ENCODE measurements at places on chromosomes 6 and 20.

DNA sequence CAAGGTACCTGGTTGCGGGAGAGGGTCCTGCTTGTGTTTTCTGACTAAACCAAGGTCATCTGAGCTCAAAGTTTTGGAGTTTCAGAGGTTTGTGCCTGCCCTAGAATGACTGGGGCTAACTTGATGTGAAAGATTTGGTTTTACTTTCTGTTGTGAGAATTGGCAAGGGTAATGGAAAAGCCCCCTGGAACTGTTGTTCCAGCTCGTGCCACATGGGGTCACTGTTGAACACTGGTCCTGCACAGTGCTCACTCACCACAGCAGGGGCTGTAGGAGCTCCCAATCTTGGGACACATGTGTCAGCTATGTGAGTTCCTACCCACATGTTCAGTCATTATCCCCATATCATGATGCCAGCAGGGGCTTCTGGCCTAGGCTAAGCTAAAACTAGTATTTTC lies 6.5 kb downstream of the TGM6 start:
- peak; percentile 34 for DNase-seq

GRCh38 chr6:155958550-155958949 lies 502.9 kb upstream of the NOX3 start:
- no peak for DNase-seq

DNA sequence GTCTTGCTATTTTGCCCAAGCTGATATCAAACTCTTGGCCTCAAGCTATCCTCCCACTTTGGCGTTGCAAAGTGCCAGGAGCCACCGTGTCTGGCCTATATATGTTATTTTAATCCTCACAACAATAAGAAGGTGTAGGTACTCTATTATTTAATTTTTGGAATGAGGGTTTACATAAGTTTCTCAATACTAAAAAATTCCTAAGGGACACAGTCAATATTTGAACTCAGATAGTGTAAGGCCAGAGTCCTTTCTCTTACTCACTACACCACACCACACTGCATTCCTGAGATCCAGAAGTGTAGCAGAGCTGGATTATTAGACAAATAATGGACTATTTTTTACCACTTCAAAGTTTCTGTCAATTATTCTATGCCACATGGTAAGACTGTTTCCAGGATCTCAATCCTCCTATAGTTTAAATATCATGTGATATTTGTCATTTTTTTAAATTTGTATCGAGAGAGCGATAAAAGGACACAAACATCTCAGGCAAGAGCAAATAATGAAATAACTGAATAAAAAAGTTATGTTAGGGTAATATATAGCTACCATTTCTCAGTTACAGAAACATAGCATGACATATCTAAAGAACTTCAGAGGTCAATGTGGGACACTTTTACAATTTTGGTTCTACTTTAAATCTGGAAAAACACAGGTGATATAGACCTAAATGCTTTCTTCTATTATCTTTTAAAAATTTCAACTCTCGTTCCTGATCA lies 162.2 kb upstream of the THEMIS start:
- peak; percentile 29 for DNase-seq

- no peak for DNase-seq
Measured at GRCh38 chr20:39433466-39433865, 471.3 kb downstream of the DHX35 start.

- DNase-seq = no peak
Measured at GRCh38 chr6:11368760-11369159, 136.3 kb upstream of the NEDD9 start.

DNA sequence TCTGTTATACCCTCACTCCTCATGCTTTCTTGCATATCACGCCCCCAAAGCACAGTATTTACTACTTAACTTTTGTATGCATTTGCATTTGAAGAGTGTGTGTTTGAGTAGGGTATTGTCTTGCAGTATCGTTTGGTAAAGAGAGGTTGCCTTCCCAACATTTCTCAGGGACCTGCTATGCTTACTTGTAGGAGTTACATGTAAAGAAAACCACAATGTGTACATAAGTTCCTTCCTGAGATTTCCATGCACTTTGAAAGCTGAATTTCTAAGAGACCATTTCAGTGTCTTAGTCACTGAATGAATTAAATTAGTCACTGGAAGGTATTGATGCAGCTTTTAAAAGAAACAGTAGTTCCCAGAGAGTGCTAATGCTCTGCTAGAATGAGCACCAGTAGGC lies 159.3 kb upstream of the LAMA2 start:
- peak; percentile 8 for DNase-seq

GRCh38 chr6:107611094-107611810 lies 121.3 kb downstream of the SOBP start:
- no peak for DNase-seq

DNA sequence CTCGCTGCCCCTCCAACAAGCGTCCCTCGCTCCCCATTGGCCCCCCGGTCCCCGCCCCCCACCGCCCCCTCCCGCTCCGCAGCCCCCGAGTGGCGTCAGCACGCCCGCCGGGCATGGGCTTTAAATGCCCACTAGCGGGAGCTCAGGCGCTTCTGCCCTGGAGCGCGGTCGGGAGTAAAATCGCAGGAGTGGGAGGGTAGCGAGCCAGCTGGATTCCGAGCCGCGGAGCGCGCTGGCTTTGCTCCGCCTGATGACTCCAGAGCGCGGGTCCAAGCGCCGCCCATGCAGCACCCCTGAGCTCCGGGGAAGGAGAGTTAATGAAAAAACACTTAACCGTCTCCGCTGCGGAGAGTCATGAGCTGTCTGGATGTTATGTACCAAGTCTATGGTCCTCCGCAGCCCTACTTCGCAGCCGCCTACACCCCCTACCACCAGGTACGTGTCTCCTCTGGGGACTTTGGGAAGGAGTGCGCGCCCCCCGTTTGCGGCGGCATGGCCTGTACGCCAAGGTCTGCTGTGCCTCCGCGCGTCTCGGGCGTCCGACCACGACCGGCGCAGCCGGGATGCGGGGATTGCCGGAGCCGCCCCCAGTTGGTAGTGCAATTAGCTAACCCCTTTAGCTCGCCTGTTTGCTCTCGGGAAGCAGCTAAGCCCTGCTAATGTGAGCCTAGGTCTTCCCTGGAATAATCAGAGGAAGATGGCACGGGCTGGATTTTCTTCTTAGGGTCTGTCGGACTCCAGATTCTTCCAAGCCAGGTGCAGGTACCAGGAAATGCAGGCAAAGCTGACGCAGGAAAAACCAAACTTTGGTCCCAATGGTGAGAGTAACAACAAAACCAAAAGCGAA lies at the start of gene VGLL2:
Gene VGLL2, plus strand, starts transcription at position 149 of the 847 bp plus-strand sequence. Its CDS starts 206 bp downstream, at position 355.
- DNase-seq = peak; percentile 42

DNA sequence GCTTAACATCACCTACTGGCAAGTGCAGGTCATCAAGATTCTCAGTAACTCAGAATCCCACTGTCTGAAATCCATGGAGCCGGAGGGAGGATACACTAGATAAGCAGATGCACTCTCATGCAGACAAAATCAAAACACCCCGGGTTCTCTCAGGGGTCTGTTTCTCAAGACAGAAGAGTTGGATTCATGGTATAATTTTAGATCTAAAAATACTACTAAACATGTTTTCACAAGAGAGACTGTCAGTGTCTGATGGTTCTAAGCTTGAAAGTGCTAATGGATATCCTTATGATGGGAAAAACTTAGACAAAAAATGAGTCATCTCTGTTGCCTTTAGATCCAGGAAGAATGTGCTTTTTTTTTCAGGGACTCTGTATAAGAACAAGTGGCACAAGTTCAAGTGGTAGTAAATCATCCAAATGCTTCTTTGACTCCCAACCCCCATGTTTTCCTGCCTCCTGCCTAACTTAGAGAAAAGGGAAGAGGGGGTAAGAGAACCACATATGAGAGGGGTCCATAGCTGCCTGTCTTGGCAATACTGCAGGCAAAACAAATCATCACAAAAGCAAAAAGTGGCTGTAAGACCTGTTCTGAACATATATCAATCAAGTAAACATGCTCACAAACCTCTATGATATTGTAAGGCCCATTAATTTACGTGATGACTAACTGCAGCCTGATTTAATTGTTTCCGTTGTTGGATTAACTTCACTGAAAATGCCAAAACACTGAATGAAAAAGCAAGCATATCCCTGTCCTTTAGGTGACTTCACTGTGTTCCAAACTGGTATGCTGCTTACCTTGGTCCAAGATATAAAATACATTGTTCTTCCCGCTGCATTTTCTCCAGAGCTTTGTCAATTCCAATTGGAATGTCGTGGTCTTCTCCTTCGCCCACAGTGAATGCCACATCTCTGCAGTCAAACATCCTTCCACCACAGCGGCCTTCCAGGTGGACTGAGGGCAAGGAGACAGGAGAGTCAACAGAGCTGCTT lies 84.0 kb upstream of the TULP1 start:
- DNase-seq = peak; percentile 93

All from fibroblast of skin of scalp (primary cell).